Cortex of kidney (tissue), 1 donor: ENCODE measurements at places on chromosomes 3 and 15.

DNA sequence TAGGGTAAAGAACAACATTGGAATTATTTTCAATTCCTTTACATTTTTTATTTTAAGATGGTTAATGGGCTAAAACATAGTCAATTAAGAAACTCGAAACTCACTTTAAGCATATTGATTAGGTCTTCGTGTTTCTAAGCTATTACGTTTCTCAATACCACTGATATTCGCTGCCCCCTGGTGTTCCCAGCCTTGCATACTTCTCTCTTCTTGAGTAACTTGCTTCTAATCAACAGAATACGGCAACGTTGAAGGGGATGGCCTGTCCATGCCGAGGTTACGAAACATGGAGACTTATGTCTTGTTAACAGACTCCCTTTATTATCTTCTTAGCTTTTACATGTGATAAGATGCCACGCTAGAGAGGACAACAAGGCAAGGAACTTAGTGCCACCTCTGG lies 43.6 kb downstream of the ROBO1 start:
- no peak for DNase-seq

DNA sequence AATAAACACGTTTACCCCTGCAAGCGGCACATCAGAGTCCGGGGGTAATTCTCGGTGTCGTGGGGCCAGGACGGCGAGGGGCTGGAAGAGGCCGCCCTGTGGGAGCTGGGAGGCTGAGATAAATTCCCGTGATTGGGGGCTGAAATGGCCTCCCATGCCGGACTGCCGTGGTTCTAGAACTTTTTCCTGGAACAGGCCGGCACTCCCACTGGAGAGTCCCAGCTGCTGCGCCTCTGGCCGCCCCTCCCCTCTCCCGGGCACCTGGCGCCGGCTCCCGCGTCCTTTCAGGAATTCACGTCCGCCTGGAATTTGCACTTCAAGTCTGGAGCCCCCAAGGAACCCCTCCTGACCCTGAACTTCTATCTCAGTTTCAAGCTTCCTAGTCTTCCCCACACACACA lies 10.8 kb upstream of the LRRC2 start:
- DNase-seq, result no peak

GRCh38 chr3:136931606-136932005 lies 26.2 kb upstream of the IL20RB start:
- DNase-seq, result no peak

GRCh38 chr3:84958495-84959469 lies at the start of gene CADM2:
Gene CADM2 (plus strand): TSS chr3:84958989.
- peak; percentile 16 for DNase-seq

DNA sequence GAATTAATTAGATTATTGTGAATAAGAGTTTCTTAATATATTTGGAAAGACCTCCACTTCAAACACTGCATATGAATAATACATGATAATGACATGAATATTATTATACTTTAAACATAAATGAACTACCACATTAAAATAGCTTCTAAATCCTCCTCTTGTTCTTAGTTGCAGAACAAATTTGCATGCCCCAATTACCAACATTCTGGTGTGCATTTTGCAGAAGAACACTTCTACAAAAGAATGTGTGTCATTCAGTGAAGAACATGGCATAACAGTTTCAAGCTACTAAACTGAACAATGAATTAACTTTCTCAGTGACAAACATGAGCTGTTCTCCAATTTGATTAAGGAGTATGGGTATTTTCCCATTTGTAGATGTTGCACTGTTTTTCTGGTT lies 711.3 kb upstream of the NAALADL2 start:
- no peak for DNase-seq

DNA sequence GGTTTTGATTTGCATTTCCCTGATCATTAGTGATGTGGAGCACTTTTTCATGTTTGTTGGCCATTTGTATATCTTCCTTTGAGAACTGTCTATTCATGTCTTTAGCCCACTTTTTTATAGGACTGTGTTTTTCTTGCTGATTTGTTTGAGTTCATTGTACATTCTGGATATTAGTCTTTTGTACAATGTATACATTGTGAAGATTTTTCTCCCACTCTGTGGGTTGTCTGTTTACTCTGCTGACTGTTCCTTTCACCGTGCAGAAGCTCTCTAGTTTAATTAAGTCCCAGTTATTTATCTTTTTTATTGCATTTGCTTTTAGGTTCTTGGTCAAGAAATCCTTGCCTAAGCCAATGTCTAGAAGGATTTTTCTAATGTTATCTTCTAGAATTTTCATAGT lies 91.1 kb upstream of the ATP11B start:
- DNase-seq, result no peak

GRCh38 chr3:64533617-64534317 lies 154.0 kb downstream of the ADAMTS9 start:
- DNase-seq, result no peak

DNA sequence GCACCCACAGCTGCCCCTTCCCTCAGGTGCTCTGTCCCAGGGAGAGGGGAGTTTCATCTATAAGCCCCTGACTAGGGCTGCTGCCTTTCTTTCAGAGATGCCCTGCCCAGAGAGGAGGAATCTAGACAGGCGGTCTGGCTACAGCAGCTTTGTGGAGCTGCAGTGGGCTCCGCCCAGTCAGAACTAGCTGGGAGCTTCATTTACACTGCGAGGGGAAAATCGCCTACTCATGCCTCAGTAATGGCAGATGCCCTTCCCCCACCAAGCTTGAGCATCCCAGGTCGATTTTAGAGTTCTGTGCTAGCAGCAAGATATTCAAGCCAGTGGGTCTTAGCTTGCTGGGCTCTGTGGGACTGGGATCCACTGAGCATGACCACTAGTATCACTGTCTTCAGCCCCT lies 181.2 kb upstream of the RARB start:
- DNase-seq, result no peak

- no peak for DNase-seq
These were observed 104.3 kb upstream of the EOMES start for GRCh38 chr3:27826448-27826847.

DNA sequence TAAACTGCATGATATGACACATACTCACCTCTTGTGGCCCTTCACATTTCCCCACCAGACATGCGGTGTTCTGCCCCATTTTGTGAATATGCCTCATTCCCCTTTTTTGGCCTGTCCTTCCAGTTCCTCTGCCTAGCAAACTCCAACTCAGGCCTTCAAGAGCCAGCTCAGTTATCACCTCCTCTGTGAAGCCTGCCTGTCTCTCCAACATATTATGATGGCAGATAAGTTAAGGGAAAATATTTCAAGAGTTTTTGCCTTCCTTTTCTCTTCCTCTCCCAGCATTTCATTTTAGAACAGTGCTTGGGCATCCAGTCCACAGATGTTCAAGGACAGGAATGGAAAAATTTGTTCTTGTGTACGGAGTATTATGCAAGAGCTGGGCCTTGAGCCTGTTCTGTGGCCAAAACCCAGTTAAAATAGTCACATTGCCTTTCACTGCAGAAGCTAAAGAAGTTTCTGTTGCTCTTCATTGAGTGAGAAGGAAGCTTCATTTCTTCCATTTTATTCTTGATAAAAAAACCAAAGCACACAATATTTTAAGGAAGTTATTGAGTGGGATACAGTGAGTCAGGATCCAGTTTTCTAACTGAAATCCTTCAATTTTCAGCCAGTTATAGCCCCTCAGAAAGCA lies 192.0 kb downstream of the GHSR start:
- no peak for DNase-seq

DNA sequence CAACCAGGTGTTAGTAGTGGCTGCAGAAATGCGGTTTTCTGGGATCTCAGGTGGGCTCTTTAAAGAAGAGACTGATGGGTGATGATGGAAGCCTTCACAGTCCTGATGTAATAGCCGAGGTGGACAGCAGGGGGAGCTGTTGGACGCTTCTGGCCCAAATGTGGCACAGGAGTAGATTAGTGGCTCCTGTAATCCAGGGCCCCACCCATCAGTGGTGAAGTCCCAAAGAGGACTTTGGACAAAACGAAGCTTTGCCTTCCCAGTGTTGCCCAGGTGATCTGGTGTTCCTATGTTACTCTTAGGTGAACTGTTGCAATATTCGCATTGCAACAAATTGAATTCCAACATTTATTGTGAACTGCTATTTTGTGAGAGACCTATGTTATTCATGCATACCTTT lies 31.8 kb upstream of the MYZAP start:
- no peak for DNase-seq

DNA sequence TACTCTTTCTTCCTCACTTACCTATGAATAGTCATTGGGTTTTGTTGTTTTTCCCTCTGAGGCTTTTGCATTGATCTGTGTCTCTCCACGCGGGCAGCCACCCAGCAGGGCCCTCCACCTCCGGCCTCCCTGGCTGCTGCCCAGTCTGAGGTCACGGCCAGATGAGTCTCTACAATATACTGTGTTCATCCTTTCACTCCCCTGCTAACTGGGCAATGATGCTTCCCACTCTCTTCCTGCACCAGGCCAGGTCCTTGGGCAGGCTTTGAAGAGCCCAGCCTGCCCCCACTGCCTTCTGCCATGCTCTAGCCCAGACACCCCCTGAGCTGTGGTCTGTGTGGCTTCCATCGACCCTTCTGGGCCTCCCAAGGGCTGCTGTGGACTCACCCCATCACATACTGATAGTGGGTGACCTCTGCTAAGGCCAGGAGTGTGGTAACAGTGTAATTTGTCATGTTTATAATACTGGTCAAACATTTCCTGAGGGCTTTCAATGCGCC lies 18.0 kb downstream of the PDIA5 start:
- no peak for DNase-seq

GRCh38 chr3:63523100-63523499 lies 129.4 kb upstream of the SNTN start:
- no peak for DNase-seq

DNA sequence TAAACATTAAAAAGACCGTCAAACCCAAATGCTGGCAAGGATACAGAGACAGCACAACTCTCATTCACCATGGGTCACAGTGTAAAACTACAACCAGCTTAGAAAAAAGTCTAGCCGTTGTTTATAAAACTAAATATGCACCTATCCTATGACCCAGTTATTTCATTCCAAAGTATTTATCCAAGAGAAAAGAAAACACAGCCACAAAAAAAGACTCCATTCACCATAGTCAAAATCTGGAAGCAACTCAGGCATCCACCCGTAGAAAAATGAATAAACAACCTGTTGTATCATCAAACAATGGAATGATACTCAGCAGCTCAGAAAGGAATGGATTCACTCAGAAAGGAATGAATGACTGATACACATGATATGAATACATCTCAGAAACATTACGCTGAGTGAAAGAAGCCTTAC lies 28.6 kb downstream of the PLD1 start:
- DNase-seq, result no peak

DNA sequence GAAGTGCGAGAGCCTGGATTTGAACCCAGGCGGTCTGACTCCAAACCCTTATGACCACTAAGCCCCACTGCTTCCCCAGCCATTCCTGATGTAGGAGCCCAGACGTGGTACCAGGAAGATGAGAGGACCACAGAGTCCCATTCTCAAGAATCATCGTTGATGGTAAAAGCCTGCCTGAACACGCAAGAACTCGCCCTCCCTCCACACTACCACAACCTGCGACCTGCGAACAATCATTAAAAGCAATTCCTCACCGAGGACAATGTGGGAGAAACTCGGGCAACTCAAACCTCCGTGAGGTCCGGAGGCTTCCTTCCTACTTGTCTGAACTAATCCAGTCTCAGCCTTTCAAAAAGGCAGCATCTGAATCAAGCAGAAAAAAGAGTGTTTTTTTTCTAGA lies 10.3 kb downstream of the MAGI1 start:
- DNase-seq, result no peak

- no peak for DNase-seq
These were observed 537.3 kb downstream of the EPHA3 start for GRCh38 chr3:89644716-89645115.

GRCh38 chr15:76075046-76075445 lies 15.3 kb downstream of the TMEM266 start:
- no peak for DNase-seq

DNA sequence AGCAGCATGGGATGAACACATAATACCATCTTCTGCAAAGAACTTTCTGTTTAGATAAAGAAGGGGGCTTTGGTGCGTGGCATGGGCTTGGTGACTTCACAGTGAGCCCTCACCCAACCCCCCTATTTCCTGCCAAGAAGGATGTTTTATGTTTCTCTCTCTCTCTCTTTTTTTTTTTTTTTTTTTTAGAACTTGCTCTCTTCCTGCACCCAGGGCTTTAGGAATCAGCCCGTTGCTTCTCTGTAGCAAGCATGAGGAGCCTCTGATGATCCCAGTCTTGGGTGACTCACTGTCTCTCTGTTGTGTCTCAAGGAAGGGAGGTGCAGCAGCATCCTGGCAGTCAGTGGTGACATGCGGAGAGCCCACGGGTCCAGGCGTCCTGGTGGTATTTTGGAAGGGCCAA lies 49.1 kb downstream of the CCK start:
- DNase-seq, result no peak

DNA sequence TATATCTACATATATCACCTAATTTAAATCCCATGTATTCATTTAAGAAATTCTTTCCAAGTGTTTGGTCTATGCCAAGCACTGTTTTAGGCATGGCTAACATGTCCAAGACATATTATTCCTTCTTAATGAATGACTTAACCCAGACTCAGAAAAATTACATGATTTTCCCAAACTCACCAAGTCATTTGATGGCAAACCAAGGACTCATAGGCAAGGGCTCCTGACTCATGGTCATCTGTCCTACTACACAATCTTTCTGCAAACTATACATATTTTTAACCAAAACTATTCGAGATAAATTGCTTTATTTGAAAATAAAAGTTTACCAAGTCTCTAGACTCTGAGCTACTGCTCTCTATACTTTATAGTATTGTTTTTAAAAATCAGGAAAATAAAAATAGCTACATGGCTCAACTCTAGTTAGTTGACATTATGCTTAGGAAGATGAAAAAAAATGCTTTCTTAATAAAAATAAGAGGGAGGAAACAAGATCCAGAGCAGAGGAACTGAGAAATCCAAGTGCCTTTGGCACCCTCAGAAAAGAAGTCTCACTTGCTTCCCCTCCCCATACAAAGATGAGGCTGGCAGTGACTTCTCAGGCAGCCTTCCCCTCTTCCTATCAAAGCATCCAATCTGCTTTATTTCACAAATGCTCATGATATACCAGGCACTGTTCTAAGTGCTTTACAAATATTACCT lies 182.2 kb downstream of the RSL24D1 start:
- DNase-seq, result no peak

DNA sequence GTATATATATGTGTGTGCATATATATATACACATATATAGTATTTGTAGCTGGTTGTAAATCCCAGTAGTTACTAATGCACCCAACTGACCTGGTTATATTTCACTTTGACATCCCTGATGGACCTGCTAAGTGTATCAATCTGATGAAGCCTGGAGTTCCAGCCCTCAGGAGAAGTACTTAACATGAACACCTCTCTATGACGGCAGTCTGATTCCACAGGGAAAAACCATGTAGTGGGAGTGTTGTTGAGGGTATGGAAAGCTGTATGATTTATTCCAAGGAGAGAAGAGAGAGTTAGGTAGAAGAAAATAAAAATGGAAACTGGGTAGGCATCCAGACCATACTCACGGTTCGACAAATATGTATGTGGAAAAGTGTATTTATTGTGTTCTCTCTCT lies 531.2 kb upstream of the SEMA6D start:
- DNase-seq, result no peak

DNA sequence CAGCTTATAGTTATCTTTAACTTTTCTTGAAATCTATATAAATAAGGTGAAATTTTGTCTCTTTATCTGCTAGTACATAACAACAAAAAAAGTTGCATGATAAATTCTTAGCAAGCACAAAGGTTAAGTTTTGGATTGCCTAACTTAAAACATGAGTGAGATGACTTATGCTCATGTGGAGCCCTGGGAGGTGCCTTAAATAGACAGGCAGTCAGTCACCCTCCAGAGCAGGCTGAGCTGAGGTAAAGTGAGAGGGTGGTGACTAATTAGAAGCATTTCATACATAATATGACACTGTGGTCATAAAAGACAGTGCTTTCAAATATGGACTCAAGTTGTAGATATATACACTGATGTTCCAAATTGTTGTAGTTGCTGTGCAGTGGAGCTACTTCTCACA lies 14.6 kb upstream of the MME start:
- no peak for DNase-seq
